ENCODE measurements at places on chromosomes 6 and 20. TPM values are rescaled to one million over a fixed set of nuclear protein-coding genes. Genes with fewer than 3 reads are reported as not detected.

The RSPO3 gene
- not detected for total RNA-seq

The IL20RA gene
- total RNA-seq: 0.03 TPM

The CHD6 gene
- total RNA-seq: 27.2 TPM

The SYNDIG1 gene
- 0.33 TPM for total RNA-seq

The SLC22A1 gene
- not detected for total RNA-seq

The PPIL6 gene
- total RNA-seq: 8.8 TPM

The LAMA2 gene
- 6.7 TPM for total RNA-seq

DNA sequence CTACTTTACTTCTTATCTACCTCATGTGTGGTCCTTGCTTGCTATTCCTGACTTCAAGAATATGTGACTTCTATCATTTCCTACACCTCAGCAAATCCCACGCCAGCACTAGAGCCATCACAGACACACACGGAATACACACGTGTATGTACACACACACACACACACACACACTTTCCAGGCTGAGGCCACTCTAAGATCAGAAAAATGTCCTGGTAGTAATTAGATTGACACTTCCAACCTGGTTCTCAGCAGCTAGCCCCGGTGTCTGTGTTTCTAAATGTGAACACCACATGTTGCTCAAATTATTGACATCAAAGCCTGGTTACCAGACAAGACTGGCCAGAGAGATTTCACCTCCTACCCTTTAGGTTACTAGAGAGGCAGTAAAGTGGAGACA is 54.1 kb upstream of the SASH1 start:
- no peak for DNase-seq

GRCh38 chr6:129507059-129507807 is 202.7 kb downstream of the ARHGAP18 start:
- DNase-seq: no peak

DNA sequence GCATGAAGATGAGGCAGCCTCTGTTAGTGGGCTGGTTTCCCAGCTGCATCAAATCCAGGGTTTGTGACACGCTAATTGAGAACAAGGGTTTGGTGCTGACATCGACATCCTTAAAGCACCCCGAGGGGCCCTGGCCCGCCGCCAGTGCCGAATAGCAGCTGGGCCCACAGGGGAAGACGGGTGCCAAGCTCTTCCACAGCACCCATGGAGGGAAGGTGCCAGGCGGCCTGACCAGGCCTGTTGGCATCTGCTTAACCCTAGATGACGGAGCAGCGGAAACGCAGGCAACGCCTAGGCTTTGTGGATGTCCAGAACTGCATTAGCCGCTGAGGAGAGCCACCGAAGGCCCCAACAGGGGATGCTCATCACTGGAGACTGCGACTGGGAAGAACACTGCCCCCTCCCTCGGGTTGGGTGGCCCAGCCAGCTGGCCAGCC is 16.0 kb downstream of the UQCC2 start:
- peak; percentile 91 for DNase-seq

GRCh38 chr20:31452575-31452974 is 12.1 kb downstream of the DEFB123 start:
- no peak for DNase-seq

GRCh38 chr6:154384191-154384590 is 27.6 kb upstream of the IPCEF1 start:
- no peak for DNase-seq

GRCh38 chr6:125393449-125393858 is 91.7 kb upstream of the HDDC2 start:
- DNase-seq: no peak

GRCh38 chr6:155975506-155975905 is 519.9 kb upstream of the NOX3 start:
- no peak for DNase-seq

DNA sequence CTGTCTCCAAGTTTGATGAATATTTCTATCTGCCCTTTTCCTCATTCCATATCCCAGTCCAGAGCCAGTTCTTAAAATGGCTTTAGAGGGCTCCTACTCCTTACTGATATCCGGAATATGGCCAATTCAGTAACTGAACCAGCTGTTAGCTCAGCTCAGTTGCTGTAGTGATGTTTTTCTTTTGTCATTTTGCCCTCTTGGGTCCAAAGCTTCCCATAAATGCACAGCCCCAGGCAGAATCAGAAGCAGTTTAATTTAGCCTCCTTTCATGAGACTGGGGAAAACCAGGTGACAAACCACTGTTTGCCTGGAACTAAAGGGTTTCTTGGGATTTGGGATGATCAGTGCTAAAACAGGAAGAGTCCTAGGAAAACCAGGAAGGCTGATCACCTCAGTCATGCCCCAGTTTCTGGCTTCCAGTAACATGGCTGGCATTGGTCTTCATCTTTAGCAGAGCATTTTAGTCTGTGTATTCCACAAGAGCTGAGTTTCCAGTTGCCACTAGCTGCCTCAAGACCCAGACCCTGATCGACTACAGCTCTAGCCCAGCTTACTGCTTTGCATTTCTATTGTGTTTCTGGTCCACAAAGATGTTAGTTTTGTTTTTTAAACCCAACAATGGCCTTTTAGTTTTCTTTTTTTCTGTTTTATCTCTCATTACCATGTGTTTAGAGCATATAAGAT is 40.6 kb upstream of the REV3L start:
- no peak for DNase-seq

DNA sequence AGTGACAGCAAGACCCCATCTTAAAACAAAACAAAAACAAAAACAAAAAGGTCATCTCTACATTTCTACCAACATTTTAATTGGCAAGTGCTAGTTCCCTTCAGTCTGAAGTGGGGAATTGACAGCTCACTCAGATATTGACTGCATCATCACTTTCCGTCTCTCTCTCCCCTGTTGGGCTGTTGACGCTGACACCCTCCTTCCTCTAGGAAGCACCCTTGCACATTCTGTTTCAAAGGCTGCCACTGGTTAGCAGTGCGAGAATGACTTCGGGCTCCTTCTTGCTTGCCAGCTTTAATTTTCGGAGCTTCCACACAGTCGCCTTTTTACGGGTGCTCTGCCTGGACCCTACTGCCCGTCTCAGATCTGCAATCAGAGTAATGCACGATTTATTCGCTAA is 96.6 kb upstream of the INSM1 start:
- no peak for DNase-seq

DNA sequence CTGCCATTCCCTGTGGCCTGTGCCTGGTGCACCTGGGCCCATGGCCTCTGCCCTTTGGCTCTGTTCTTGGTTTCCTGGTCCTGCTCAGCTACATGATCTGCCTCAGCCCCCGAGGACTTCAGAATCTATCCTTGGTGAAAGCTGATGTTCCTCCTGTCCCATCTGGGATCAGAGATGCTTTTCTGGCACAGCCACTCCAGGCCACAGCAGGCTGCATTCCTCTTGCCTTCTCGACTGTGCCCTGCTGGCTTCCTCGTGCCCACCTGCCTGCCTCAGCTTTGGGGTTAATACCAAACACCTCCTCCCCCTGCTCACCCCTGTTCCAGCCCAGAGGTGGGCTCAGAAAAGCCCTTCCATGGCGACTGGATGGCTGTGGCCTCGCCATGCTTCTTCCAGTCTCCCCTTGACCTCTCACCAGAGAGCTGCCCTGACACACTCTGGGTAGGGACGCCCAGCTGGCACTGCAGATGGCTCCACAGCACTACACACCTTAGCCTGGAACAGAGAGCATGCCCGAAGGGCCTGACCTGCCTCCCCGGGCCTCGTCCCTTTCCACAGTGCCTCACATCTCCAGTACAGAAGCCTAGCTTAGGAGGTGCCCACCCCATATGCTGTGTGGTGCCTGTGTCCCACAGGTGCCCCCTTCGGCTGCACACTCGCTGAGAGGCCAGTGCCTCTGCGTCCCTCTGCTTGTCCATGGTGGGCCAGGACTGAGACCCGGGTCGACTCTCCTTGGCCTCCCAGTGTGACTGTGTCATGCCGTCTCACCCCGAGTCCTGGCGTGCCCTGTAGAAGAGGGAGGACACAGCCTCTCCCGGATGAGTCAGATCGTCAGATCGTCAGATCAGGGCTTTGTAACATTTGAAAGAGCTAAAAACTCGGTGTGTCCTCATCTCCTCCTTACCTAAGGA is 148.8 kb downstream of the DTNBP1 start:
- no peak for DNase-seq

DNA sequence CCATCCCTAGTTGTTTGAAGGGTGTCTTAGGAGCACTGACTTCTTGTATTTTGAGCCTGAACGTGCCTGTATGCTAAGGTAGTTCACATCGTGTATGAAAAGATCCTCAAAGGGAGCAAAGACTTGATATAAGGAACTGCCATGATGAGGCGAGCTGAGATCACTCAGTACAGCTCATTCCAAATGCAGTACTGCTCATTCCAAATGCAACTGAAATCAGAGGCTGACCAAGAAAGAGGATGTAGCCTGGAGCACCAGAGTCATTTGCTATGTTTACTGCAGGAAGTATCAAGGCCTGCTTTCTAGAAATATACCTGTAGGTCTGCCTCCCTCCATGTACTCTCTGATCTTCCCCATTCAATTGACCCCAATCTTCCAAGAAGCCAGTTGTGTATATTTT is 832.2 kb downstream of the EYS start:
- no peak for DNase-seq
